HTR-8/SVneo (cell line): ENCODE measurements at places on chromosomes 2 and 18.

DNA sequence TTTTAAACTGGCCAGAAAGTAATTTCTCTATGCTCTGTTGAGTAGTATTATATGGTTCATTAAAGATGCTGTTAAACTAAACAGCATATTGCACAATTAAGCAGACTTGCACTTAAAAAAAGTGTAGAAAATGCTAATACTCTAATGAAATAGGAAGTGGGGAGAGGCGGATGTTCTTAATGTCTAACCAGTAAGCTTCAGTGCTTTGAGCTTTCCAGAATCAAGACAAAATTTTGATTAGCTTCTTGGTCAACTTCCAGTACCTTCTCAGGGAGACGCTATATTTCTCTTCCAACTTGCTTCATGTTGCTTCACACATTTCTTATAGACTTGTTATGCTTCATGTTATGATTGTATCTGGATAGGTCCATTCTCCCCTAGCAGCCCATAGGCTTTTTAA lies 89.1 kb downstream of the MAP2 start:
- no peak for DNase-seq

DNA sequence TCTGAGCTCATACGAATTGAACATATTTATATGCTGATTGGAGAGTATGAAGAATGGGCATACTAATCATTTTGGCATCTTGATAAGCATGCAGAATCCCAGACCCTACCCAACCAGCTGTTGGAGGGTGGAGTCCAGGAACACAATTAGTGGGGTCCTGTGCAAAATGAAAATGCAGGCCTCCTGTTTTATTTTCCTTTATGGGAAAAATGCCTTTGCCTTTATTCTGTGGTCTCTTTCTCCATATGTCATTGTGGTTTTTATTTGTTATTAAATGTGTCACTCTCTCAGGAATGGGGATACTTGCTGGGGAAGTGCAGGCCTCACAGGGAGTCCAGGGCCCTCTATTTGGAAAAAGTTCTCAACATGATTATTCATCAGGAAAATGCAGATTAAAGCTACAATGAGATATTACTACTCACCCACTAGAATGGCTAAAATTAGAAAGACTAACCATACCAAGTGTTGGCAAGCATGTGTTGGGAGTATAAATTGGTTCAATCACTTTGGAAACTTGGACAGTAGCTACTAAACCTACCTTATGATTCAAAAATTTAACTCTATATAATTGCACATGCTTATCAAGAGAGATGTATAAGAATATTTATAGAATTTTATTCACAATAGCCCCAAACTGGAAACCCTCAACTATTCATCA lies 223.1 kb upstream of the FBXO11 start:
- no peak for DNase-seq

GRCh38 chr2:103346780-103347179 lies 584.9 kb downstream of the TMEM182 start:
- no peak for DNase-seq

DNA sequence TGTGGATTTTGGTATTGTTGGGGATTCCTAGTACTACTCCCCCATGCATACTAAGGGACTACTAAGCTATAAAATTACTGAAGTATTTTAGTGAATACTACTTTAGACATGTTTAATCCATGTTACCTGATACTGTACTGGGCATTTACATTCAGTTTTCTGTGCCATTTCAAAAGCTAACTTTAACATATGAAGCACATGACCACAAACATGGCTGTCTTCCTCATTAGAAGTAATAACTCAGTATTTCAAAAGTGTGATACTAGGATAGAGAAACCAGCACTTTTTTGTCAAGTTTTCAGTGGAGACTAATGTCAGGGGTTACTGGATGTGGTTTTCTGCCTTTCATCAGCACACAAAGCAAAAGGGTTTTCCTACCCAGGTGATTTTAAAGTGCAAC lies 27.9 kb downstream of the WDR33 start:
- DNase-seq: no peak

DNA sequence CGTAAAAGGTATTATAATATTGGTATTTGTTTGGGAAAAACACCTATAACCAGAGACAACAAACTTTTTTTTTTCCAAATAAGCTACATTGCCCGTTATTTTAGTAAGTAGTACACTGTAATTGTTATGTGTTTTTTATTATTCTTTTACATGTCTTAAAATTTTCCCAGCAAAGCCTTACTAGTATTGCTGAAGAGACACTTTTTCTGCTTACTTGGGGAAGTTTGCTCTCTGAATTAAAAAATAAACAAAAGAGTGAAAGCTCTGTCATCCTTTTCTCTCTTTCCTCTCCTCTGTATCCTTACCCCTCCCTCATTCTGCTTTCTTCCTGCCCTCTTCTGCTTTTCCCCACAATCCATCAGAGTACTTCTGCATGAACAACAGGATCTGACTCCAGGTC lies 25.6 kb upstream of the LDLRAD4 start:
- DNase-seq: no peak

- no peak for DNase-seq
Measured at GRCh38 chr2:40432921-40433483, 18.9 kb downstream of the SLC8A1 start.

DNA sequence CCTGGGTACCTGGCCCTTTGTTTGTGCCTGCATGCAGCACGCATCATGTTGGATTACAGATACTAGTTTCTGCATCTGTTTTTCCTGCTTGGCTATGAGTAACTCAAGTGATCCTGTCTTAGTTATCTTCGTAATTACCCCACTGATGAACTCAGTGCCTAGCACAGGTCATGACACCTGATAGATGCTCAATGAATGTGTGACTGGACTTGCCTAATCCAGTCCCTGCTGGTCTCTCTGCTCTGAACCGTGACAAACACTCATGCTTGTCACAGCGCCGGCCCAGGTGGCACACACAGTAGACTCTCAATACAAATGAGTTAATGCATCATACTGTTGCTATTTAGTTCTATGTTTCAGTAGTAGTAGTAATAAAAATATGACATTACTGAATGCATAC lies 31.2 kb upstream of the NTSR2 start:
- no peak for DNase-seq

- DNase-seq: no peak
Measured at GRCh38 chr2:168033966-168034365, 213.4 kb downstream of the STK39 start.

DNA sequence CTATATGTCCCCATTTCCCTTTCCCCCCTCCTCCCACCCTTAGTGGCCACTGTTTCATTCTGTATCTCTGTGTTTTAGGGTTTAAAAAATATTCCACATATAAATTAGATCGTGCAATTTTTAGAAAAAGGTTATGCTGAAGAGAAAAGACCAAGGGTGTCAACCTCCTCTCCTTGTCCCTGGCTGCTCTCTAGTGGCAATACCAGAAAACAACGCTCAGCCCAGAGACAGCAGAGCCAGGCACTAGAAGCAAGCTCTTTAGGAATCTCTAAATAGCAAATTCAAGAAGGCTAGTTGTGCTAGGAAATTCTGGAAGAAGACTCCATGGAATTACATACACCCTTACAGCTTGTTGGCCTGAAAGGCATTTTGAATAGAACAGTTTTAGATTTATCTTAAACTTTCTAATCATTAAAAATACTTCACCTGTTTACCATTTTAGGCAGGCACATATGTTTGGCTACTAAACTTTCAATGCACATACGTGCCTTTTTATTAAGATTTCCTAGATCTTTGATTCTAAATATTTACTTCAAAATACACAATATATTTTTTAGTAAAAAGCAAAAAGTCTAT lies 35.1 kb upstream of the RASGRP3 start:
- DNase-seq: peak; percentile 62

DNA sequence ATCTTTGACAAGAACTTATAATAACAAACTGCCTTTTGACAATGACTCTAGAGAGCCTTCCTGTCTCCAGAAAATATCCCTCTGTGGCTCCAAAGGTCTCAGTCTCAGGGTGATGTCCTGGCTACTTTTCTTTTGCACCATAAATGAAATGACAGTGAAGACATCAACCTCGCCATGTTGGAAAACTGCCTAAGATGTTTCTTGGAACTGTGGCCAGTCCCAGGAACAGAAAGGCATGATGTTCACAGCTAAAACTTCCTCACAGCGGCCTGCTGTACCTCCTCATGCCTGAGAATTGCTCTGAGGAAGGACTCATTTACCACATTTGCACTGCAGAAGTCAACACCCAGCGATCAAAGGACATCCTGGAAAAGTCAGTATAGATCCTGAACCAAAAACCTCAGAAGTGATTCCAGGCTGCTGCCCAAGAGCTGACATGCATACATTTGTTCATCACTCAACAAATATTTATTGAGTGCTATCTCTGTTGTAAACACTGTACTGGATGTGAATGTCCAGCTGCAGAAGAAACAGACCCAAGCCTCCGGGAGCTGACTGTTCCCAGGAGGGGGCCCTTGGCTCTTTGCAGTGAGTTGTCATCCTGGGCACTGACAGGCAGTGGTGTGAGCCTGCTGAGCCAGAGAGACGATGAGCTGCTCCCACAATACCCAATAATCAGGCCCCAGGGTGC lies 64.3 kb upstream of the ACSL3 start:
- DNase-seq: no peak

DNA sequence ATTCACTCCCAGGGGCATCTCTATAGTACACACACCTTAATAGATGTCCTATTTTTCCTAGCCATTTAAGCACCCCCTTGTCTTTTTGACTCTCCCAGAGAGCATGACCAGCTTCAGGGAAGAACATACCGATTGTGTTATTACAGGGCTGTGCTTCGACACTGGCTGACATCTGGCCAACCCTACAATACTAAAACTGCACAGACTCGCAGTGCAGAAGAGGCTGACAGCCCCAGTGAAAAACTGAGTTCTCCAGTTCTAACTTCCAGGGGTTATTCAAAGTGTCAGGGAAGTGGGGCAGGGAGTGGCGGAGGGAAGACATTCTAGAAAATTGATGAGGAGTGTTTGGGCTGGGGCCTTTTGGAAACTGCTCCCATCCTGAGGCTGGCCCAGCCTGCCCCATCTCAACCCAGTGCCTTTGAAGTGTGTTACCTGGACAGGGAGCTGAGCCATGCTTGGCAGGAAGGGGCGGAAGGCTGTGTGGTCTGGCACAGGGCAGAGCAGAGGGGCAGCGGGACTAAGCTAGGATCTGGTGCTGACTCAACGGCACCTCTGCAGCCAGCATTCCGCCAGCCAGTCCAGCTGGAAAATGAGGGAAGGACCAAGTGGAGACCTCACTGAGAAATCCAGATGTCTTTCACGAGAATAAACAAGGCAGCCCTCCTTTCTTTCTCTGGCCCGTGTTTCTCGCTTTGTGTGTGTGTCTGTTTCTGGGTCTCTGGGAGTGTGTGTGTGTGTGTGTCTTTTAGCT lies 15.4 kb upstream of the IGFBP5 start:
- DNase-seq: no peak

GRCh38 chr2:12048550-12048949 lies 302.1 kb downstream of the LPIN1 start:
- no peak for DNase-seq

- DNase-seq: peak; percentile 90
Measured at GRCh38 chr2:223549215-223549614, 52.9 kb downstream of the SCG2 start.

DNA sequence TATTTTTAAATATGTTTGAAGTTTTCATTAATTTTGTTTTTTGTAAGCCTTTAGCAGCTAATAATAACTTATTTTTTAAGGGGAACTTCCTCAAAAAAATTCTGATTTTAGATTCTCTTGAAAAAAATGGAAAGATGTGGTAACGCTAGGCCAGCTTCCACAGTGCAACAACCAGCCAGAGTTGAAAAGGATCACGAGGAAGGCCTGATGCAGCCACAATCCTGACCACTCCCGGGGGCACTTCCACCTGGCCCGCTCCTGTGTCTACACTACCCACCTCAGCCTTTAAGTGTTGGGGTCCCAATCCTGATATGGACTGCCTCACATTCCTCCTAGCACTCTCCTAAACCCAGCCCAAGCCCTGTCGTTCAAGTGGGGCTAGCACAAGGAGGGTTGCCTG lies 101.1 kb downstream of the TMEM17 start:
- DNase-seq: no peak

GRCh38 chr18:63378919-63379638 lies 12.1 kb upstream of the KDSR start:
- peak; percentile 2 for DNase-seq

- DNase-seq: no peak
Measured at GRCh38 chr2:22600156-22600555, 784.8 kb upstream of the KLHL29 start.

GRCh38 chr2:71935262-71935848 lies 212.3 kb downstream of the CYP26B1 start:
- no peak for DNase-seq

DNA sequence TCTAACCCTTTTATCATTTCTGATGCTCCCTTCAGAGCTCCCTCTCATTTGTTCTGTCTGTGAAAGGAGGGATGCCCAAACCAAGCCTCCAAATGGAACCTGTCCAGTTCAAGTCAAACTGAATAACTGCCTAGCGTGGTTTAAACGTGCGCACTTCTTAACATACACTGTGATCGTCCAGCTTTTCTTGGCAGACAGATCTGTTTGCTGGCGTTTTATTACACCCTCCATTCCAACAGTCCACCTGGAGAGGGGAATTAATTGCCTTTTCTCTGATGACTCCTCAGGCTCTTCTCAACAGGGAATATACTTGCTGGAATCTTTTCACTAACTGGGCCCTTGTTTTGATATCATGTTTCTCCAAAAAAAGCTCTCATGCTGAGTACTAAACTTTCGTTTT lies 379.2 kb upstream of the POU3F3 start:
- DNase-seq: no peak

DNA sequence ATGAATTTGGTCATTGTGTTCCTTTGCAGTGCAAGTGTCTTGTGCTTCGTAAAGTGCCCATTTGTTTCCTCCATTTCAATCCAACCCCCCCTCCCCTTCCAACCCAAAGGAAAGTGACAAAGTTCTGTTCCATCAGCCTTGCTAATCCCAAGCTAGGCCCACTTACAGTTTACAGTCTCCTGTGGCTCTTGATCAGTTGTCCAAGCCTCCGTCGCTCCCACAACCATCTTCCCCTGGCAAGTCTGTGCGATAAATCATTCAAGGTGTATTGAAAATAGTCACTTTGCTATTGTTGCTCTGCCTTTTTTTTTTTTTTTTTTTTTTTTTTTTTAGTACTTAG lies 6.5 kb downstream of the POU3F3 start:
- DNase-seq: no peak

DNA sequence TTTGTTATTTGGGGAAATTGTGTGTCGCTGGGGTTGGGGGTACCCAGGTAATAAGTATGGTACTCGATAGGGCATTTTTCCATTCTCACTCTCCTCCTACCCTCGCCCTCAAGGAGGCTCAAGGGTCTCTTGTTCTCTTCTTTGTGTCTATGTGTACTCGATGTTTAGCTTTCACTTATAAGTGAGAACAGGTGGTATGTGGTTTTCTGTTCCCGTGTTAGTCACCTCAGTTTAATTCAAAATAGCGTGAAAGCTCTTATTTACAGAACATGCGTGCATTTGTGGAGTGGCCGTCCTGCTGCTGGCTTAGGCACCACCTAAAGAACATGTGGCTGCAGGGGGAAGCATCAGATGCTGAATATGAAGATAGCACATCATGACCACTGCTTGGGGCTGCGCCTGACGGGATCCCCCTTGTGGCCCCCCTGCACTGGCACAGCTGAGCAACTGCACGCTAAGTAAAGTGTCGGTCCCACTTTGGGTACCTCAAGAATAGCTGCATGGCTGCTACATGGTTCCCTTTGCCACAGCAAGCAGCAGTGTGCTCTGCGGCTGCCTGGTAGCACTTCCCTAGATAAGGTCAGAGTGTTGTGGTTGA lies 569.0 kb downstream of the DCDC2C start:
- DNase-seq: no peak

GRCh38 chr18:9237981-9238380 lies 96.6 kb upstream of the TWSG1 start:
- DNase-seq: no peak
